CD4-positive, CD25-positive, alpha-beta regulatory T cell (primary cell): ENCODE measurements at places on chromosomes 11 and 22.
A peak's percentile ranks its signal among the peaks of the same experiment; 100 is the strongest.

GRCh38 chr22:48338793-48339705, 1488.6 kb downstream of the BRD1 start:
- DNase-seq = no peak

GRCh38 chr11:128469220-128469619, 118.1 kb downstream of the ETS1 start:
- DNase-seq = no peak

- DNase-seq = no peak
Measured at GRCh38 chr11:61460986-61461385, 31.1 kb downstream of the SDHAF2 start.

DNA sequence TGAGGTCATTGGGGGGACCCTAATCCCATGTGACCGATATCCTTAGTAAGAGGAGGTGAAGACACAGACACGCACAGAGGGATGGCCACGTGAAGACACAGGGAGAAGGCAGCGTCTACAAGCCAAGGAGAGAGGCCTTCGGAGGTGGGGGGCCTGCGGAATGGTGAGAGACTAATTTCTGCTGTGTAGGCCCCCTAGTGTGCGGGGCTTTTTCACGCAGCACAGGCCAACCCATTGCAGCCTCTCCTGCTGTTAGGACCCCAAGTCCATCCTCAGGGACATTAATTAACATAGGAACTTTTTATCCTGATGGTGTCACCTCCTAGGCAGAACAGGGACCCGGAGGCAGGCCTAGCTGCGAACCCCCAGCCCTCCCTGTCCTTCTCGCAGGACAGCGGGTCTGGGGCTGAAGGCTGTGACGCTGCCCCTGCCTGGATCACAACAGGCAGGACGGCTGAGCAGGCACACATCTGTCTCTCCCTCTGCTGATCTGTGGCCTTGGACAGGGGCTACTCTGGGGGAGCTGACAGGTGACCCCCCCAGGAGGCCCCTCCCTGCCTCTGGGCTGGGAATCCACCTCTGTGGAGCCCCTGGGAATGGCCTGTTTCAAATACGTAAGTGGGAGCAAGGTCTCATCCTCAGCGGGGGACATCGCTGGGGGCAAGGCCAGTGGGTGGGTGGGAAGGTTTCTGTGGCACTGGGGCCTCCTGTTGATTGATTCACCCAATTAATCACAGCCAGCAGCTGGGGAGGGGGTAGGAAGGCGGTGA, 7.9 kb downstream of the ASCL2 start:
- DNase-seq = no peak

DNA sequence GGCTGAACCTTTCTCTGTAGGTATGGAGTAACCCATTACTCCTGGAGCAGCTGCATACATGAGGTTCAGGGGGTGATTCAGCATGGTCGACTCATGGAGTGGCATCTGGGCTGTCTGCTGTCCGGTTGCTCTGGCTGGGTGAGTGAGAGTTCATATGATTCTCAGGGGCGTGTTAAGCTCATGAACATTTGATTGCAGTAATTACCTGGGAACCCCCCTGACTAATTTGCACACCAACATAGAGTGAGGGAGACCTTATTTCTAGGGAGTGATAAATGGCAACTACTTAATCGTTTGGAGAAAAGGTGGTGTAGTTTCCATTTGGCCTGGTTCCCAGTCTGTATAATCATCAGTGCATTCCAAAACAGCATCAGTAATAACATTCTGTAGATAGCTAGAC, 661.9 kb downstream of the ETS1 start:
- no peak for DNase-seq

- no peak for DNase-seq
Measured at GRCh38 chr22:38027487-38027886, 29.7 kb upstream of the PICK1 start.

- no peak for DNase-seq
Measured at GRCh38 chr11:15434529-15434928, 319.8 kb downstream of the INSC start.

DNA sequence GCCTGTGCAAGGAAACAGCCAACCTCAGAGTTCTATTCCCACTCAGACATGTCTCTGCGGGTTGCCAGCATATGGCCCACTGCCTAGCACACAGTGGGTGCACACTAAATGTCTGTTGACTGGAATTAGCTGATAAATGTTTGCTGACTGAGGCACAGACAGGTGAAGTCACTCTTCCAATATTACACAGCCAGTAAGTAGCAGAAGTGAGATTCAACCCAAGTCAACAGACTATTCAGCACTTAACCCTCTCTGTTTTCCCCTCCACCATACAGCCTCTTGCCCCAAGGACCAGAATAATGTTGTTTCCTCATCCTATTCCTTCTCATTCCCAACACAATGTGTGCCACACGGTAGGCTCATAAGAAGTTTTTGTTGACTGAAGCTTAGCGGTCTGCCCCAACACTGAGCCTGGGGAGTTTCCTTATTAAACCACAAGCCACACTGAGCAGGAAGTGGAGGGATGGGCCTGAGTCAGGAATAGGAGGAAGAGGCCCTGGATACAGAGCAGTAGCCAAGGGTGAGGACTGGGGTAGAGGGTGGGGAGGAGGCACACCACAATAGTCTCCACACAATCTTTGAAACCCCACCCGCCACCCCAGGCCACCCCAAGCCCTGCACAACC, 15.7 kb upstream of the IL10RA start:
- peak; percentile 56 for DNase-seq

DNA sequence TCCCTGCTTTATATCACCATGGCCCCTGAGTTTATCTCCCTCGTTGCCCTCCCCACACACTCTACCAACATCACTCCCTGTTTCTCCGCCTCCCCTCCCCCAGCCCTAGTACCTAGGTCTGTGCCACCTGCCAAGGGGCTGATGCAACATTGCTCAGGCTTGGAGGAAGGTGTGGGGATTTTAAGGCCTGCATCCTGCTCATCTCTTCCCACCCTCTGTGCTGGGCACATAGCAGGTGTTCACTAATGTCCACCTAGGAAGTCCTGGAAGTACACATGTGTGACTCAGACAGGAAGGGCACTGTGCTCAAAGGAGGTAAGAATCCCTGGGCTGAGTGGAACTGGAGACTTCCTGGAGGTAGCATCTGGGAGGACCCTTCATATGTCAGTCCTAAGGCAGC, 37.0 kb downstream of the PDE2A start:
- DNase-seq = no peak

DNA sequence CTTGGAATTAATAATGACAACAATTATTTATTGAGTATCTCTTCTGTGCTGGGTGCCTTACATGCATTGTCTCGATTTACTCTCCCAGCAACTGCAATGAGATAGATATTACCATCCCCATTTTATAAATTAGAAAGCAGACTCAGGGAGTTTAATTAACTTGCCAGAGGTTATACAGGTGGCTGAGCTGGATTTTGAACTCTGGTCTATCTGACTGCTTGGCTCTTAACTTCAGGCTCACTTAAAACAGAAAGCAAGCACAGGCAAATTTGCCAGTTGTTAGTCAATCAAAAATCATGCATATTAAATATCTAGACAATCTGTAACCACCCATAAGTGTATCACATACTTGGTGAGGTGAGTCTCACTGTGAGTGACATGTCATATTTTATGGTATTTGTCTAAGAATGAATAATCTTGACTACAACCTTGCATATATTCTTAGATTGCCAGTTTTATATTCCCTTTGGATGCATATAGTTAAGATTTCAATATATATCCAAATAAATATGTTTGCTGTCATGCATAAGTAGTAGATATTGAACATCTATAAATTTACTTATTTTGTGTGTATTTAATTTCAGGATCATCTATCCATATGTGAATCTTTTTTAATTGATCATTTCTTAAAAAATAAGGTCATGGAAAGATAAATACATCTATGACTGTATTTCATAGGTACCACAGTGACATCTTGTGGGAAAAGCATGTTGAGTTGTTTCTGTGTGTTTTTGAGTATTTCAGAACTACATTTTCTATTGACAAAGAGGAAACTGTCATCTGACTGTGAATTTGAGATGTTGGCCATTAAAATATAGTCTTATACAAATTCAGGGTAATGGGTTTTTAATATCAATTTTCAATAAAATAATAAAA, 112.0 kb upstream of the ARHGAP42 start:
- no peak for DNase-seq

DNA sequence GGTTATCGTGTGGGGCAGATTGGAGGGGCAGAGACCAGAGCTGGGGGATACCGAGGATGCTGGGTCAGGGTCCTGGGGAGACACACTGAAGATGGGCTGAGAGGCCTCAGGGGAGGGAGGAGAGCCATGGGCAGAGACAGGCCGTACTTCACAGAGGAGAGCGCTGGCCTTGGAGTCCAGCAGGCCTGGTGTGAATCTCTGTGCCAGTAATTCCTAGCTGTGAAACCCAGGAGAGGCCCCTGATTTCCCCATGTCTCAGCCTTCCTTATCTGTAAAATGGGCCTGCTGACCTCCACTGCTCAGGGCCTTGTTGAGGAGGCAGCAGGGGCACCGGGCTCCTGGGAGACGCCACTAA, 23.4 kb downstream of the CACNA1I start:
- no peak for DNase-seq

GRCh38 chr11:71452199-71453036, 585 bp upstream of the NADSYN1 start:
- DNase-seq = peak; percentile 33

DNA sequence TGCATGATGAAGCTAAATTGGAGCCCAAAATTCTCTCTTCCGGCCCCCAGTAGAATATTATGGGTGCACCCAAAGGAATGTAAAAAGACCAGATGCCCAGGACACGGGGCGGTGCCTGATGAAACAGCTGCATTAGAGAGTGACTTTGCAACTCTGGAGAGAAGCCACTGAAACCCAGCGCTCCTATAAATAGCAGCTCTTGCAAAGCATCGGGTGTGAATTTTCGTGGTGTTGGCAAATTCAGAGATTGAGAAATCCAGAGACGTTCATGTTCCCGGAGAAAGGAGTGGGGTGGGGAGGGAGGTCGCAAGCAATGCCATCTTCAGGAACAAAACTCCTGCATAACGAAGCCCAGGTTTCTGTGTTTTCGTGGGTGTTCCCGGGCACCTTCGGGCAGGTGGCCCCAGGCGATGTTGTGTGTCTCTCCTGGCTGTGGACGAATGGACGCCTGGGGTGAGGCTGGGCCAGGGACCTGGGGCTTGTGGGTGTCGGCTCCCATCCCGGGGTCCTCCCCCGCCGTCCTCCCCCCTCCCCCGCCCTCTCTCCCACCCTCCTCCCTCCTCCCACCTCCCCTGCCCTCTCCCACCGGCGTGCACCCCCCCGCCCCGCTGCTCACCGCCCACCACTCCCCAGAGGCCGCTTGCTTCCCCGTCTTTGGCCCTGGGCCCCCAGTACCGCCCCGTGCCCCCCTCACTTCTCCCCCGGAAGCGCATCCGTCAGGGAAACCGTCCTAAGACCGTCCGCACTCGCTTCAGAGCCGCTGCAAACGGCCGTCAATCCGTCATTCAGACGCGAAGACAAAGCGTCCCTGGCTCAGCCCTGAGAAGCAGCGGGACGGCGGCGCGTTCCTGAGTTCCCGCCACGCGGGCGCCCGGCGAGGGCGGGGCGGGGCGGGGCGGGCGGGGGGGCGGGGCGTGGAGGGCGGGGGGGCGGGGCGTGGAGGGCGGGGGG, 26.7 kb upstream of the TOLLIP start:
- DNase-seq = peak; percentile 73

DNA sequence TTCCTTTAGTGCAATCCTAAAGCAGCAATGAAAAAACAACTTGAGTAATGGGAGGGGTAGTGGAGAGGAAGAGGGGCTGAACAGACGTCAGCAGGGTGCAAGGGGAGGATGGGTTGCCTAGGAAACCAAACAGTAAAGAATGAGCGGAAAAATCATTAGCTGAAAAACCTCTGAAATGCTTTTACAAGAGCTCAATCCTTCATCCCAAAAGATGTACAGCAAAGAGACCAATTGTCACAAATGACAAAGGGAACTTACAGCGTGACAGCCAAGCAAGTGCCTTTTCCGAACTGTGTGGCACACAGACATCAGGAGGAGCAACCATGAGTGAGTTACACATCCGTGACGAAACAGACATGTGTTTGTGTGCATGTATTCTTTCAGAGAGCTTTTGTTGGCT, 104.6 kb downstream of the SIK3 start:
- peak; percentile 46 for DNase-seq

GRCh38 chr11:117302228-117302627, 11.1 kb downstream of the BACE1-AS start:
- no peak for DNase-seq

GRCh38 chr11:127105593-127106541, 105.3 kb upstream of the KIRREL3 start:
- no peak for DNase-seq

DNA sequence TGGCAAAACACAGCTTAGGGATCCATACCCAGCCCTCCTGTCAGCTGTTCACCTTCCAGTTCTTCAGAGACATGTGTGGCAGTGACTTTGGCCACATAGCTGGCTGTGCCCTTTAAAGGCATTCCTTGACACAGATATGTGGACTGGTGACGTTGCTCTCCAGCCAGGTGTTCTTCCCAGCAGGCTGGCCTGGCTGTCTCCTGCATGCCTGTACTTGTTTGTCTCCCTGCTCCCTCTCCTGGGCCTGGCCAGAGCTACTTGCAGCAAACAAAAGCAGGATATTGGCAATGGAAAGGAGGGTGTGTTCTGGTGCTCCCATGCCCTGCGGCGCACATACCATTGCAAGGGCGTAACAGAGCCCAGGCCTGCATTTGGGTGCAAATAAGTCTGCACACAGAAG, 38.3 kb downstream of the PIK3IP1 start:
- DNase-seq = no peak

GRCh38 chr22:22666307-22667091, 22.1 kb downstream of the GGTLC2 start:
- no peak for DNase-seq

DNA sequence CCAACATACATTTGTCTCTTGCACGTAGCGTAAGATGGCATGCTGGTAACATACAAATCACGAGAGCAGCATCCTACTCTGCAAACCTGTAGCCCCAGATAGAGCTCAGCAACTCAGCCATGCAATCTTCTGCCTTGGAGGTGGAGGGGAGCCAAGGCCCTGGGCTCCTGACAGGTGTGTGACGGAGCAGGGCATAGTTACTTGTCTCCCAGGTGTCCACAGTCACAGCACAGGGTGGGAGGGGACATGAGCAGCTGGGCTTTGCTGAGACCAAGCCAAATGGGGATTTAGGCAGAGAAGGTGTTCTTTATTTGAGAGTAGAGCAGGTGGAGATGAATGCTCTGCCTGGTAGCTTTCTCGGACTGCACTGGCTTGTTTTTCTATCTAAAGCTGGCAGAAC, 111.7 kb downstream of the TEAD1 start:
- no peak for DNase-seq

- no peak for DNase-seq
Measured at GRCh38 chr11:3130269-3131071, 34.6 kb downstream of the OSBPL5 start.

- no peak for DNase-seq
Measured at GRCh38 chr22:38467904-38468442, at the start of gene KDELR3. Gene KDELR3 (plus strand): TSS chr22:38468096. CDS start chr22:38468234, 138 bp downstream.
